Transverse colon (tissue), 4 donors: ENCODE measurements at places on chromosomes 2 and 18. TPM values are rescaled to one million over a fixed set of nuclear protein-coding genes. Genes with fewer than 3 reads are reported as not detected.

DNA sequence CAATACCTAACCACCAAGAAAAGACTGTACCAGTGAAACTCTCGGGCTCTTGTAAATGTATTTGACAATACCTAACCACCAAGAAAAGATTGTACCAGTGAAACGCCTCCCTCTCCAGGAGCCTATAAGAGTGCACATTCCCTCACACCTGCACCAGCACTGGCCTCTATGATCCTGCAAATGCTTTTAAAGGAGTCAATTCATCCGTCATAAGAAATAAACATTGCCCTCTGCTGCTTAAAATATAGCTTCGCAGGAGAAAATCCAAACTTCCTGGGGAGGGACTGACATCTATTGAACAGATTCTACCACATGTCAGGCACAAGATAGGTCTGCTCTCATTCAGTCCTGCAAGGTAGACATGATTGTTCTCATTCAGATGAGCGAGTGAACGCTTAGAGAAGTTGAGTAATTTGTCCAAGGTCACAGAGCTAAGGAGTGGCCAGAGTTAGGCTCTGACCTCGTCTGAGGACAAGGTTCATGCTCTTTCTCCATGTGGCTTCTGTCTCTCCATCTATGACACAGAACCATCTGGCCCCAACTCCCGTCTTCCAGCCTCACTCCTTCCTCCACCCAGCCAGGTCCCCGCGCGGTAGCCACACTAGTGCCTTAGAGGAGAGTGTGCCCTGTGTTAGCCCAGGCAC is 38.7 kb downstream of the MCFD2 start:
- DNase-seq, result peak; percentile 32

- DNase-seq, result no peak
These were observed 94.1 kb upstream of the CD302 start for GRCh38 chr2:159891917-159892730.

The EFR3B gene
- under 0.01 TPM for total RNA-seq

The UGT1A5 gene
- 11.5 TPM for total RNA-seq

The PNKD gene
- 14.3 TPM for total RNA-seq

DNA sequence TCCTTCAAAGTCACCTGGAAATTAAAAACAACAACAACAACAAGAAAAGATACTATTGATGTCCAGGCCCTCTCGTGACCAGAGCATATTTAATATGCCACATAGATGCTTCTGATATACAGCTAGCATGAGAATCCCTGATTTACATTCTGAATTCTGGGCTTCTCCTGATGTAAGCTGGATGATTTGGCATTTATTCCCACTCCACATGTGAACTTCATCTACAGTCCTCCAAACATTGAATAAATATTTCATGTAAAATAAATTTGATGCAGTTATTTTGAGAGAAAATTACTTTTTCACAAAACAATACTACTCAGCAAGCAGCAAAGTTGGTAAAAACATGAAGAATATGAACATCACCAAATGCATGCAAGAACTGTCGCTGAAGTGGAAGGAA is 453.2 kb upstream of the SETBP1 start:
- no peak for DNase-seq

DNA sequence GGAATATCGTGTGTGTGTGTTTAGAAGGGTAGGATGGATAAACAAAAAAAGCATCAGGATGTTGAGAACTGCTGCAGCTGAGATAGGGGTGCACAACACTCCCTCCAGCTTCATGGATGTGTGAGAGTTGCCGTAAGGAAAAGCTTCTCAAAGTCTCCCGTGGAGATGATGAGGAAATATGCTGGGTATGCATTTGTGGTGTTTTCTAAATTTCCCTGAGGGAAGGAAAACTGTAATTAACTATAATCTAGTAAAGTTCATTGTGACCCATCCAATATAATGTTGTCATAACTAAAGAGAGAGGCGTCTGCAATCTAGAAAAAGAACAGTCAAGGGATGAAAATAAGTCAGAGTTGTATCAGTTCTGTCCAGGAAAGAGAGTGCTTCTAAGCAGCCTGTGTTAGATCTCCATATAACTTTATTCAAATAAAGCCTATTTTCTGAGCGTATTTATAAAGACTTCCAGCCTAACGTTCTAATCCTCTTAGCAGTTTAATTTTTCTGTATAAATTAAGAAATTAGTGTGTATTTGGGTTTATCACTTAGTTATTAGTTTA is 7.3 kb upstream of the LMAN2L start:
- no peak for DNase-seq

GRCh38 chr18:58239879-58240278 is 195.9 kb downstream of the NEDD4L start:
- no peak for DNase-seq

GRCh38 chr2:150023044-150023443 is 435.5 kb upstream of the MMADHC start:
- DNase-seq, result no peak

DNA sequence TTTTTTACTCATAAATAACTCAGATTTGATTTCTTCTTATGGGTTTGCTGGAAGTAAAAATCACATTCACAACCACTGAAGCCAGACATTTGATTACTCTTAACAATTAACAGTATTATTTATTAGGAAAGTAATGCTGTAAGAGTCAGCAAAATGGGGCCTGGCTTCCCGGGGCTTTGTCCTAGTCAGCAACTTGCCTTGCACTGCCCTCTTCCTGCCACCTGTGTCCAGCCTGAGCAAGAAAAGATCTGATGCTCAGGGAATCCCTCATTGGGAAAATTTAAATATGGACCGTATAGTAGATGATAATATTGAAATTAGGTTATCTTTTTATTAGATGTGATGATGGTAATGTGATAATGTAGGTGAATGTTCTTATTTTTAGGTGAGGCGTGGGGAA is 30.8 kb upstream of the ACYP2 start:
- no peak for DNase-seq

DNA sequence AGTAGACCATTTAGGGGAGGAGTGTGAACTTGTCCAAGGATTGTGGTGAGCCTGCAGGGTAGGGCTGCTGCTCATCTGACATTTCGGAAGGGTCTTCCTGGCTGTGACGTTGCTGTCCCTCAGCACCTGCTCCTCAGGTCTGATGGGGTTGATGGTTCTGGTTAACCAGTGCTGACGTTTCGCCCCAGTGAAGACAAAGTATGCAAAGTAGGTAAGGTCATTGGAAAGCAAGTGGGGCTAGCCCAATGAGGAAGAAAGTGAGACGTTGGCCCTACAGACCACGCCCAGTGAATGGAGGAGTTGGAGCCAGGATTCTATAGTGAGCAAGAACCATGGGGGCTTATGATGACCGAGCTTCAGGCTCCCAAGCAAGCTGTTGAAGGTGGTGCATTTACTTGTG is 33.4 kb upstream of the ZNF396 start:
- DNase-seq, result no peak

The NDUFV2 gene
- 109 TPM for total RNA-seq

DNA sequence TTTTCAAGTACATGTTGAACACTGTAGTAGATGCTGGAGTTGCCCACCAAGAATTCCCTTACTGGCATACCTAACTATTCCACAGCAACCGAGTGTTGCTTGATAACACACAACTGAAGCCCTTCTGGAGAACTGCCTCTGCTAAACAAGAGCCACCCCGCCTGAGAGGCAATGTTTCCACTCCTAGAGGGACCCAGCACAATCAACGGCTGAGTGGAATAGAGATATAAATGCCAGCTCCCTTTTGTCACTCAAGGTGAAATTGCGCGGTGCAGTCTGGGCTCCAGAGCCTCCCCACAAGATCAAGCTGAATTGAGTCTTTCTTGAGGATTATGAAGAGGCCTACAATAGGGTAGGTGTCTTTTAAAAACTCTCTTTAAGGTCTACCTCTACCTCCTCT is 49.1 kb upstream of the SCN9A start:
- no peak for DNase-seq

DNA sequence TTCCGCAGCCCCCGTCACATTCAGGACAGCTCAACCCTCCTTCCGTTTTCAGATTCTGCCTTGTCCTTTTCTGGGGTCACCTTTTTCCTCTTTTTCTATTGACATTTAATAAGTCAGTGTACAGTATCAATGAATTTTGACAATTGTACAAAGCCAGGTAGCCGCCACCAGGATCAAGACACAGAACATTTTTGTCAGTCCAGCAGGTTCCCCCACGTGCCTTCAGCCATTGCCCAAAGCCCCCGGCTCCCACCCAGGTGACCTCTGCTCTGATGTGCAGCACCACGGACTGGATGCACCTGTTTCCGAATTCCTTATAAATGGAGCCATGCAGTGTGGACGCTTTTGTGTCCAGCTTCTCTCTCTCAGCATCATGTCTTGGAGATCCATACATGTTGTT is 30.0 kb downstream of the CROCC2 start:
- no peak for DNase-seq

The LRATD1 gene
- 87.6 TPM for total RNA-seq

The KCNIP3 gene
- 1.8 TPM for total RNA-seq

The CCDC178 gene
- not detected for total RNA-seq

DNA sequence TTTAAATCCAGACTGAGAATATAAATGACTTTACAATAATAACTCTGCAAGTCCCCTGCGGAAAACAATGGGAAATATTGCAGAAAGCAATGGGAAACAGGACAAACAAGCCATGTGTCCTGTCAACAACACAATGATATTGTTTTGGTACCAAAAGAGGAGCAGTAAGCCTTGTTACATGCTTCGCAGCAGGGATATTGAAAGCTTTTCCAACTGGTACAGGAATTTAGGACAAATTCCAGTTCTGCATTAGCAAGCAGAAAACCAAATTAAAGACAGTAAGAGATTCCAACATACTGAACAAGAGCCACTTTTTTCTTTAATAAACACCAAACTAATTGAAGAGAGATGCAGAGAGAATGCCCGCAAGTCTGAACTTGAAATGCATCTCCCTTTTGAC is 30.0 kb downstream of the FRZB start:
- DNase-seq, result no peak

The NBAS gene
- 34.8 TPM for total RNA-seq

- no peak for DNase-seq
These were observed 74.2 kb downstream of the MBP start for GRCh38 chr18:77058290-77058835.

GRCh38 chr2:25692143-25692542 is 18.8 kb upstream of the DTNB start:
- DNase-seq, result no peak

GRCh38 chr2:120934574-120935338 is 199.1 kb downstream of the GLI2 start:
- peak; percentile 57 for DNase-seq

GRCh38 chr2:98442488-98442887 is 2.2 kb upstream of the INPP4A start:
- DNase-seq, result no peak

- no peak for DNase-seq
These were observed 84.7 kb downstream of the NFATC1 start for GRCh38 chr18:79480171-79481045.

GRCh38 chr18:65811307-65811706 is 60.5 kb downstream of the CDH7 start:
- no peak for DNase-seq

The PUM2 gene
- 63.3 TPM for total RNA-seq

- no peak for DNase-seq
These were observed 259.8 kb upstream of the LYPD1 start for GRCh38 chr2:132929786-132930185.

DNA sequence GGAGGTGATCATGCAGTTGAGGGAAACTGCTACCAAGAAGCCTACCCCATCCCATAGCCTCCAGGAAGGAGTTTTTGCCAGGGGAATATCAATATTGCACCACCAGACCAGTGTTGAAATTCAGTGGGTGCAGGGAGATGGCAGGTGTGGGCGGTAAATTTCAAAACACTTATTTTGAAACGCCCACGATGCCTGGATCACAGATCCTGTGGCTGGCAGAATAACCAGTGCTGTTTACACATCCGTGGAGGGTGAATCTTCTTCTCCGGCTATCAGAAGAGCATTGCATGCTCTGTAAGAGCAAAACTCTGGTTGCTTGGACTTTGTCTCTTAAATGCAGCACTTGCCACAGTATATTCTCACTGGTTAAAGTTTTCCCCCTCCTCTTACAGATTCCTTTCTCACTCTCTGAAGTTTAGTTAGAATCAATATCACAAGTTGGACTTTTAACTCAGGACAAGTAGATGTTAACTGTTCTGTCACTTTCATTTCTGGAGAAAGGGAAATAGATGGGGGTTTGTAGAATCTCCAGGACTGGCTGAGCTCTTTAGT is 70.5 kb upstream of the ZCCHC2 start:
- no peak for DNase-seq

GRCh38 chr2:30979822-30980245 is 158.4 kb downstream of the GALNT14 start:
- DNase-seq, result no peak

DNA sequence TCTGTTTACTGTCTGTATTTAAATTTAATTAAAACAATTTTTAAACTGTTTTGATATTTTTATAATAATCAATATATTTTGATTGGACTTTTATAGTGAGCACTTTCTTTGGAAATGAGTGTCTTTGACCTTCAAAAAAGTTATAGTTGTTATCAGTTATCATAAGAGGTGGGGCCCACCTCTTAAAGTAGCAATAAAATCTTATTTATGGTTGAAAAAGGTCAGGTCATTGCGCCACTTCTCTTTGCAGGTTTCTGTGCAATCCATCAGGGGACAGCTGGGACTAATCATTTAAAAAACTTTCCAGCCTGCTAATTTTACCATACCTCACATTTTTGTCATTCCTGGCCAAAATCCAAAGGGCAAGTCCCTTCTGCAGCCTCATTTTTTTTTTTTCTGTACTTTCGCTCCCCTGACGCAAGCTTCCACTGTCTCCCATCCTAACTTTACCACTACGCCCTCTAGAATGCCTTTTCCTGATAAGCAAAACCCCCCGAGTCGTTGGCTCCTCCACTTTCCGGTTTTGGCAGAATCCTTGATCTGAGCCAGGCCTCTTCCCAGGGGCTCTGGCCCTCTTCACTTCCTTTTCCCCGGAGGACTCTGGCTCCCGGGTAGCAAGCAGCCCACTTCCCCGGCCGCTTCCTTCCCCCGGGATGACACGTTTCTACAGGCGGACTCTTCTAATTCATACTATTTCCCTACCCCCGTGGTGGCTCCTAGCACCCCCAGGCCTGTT is 1.1 kb upstream of the SEH1L start:
- DNase-seq, result peak; percentile 47

The CYP27A1 gene
- 159 TPM for total RNA-seq

- DNase-seq, result no peak
These were observed 68.4 kb downstream of the TIMM21 start for GRCh38 chr18:74216661-74217110.

The UGT1A8 gene
- 1.1 TPM for total RNA-seq

GRCh38 chr2:23380562-23381065 is 4.4 kb upstream of the KLHL29 start:
- no peak for DNase-seq

- DNase-seq, result no peak
These were observed 170.1 kb upstream of the DDX18 start for GRCh38 chr2:117644403-117644802.

- DNase-seq, result no peak
These were observed 31.6 kb upstream of the NEB start for GRCh38 chr2:151765760-151766410.

DNA sequence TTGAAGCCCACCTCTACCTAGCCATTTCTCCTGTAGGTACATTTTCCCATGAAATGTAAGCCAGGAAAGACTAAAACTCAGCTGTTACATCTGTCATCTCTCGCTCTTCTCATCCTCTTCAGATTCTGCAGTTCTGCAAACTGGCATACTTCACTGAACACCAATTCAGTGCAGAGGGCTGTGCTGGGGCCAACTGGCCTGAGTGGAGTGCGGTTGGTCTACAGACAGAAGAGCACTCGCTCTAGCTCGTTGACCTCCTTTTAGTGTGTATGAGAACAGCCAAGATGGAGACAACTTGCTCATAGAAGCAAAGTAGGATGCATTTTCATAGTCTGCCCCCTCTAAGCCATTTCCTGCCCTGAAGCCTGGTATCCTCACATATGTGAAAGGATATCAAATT is 862.6 kb downstream of the BCL11A start:
- no peak for DNase-seq

The SERPINB4 gene
- not detected for total RNA-seq
